Progenitor cell of endocrine pancreas (in vitro differentiated cells): ENCODE measurements at places on chromosomes 1 and 21. TPM values are rescaled to one million over a fixed set of nuclear protein-coding genes. Genes with fewer than 3 reads are reported as not detected.

Gene KLF17
- total RNA-seq, result not detected in 2 replicates

Gene DISC1
- total RNA-seq, result 5.2 and 6.1 TPM in 2 replicates

Gene CELA2A
- total RNA-seq, result not detected in 2 replicates

Gene AURKAIP1
- total RNA-seq, result 107 TPM in 2 replicates

Gene SPRR2A
- total RNA-seq, result not detected in 2 replicates

Gene HES4
- 83.8 and 87.4 TPM in 2 replicates for total RNA-seq

Gene SAMSN1
- total RNA-seq, result not detected in 2 replicates

Gene DMRTA2
- 0.20 TPM in 1 of 2 replicates, not detected in the other for total RNA-seq

Gene C1orf87
- total RNA-seq, result not detected in 2 replicates

Gene TMIGD3
- total RNA-seq, result not detected in 2 replicates

Gene RGS7
- total RNA-seq, result 2.4 and 2.8 TPM in 2 replicates

Gene CLCA4
- not detected in 2 replicates for total RNA-seq

Gene GJB3
- 0.14 TPM in 1 of 2 replicates, not detected in the other for total RNA-seq

Gene HFM1
- total RNA-seq, result 9.0 and 9.5 TPM in 2 replicates

Gene ATF6
- total RNA-seq, result 20.4 and 21.0 TPM in 2 replicates
